ENCODE measurements at places on chromosomes 12 and 14. TPM values are rescaled to one million over a fixed set of nuclear protein-coding genes. Genes with fewer than 3 reads are reported as not detected.
A peak's percentile ranks its signal among the peaks of the same experiment; 100 is the strongest.

Gene ANKRD33
- polyA plus RNA-seq = not detected

- DNase-seq = peak; percentile 78
These were observed 82.9 kb downstream of the SPATA7 start for GRCh38 chr14:88468406-88468805.

GRCh38 chr12:69966839-69967238, 141.8 kb downstream of the MYRFL start:
- DNase-seq = no peak

- DNase-seq = no peak
These were observed 441.8 kb upstream of the FLRT2 start for GRCh38 chr14:85088192-85088591.

- no peak for DNase-seq
These were observed 91.6 kb downstream of the LRRC74A start for GRCh38 chr14:76917745-76918255.

- DNase-seq = no peak
These were observed 366.8 kb downstream of the VRK1 start for GRCh38 chr14:97164021-97164420.

- no peak for DNase-seq
These were observed 27.4 kb downstream of the PALS1 start for GRCh38 chr14:67268426-67269150.

DNA sequence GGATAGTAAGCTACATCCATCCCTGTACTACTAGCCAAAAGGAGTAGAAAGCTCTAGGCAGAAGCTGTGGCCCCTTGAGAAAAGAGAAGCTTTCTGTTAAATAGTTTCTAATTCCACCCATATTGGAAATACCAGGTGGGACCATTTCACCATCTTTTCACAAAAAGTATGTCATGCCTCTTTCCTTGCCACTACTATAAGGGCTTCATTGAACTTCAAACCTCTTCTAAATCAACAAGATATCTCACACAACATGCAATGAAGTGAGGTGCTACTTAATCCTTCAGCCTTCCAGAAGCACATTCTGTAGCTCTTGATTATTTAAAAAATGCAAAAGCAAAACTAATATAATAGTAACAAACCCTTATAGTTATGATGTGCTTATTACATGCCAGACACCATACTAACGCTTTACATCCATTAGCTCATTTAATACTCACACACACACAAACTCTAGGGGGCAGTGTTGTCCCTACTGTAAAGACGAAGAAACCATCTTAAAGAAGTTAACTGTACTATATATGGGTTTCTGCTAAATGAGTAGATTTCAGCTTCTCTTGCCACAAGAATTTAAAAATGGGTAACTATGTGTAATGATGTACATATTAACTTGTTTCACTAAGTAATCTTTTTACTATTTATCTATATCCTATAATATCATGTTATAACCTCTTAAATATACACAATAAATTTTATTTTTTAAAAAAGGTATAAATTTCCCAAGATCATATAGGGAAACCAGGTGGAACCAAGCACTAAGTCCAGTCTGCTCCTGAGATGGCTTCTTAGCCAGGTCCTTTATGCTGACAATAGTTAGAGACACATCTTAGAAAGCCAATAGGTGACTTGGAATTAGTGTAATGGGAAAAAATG, 124.4 kb downstream of the RPS29 start:
- peak; percentile 16 for DNase-seq

DNA sequence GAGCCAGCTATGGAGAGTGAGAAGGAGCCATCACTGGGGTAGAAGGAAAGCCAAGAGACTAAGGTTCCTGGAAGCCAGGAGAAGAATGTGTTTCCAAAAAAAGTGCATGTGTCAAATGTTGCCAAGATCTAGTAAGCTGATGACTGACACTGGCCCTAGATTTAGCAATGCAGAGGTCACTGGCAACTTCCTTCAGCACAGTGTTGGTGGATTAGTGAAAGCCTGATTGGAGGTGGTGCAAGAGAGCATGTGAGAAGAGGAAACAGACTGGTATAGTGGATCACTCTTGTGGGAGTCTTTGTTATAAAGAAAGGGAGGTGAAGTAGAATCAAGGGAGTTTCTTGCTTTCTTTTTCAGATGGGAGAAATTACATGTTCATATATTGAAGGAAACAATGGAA, 34.1 kb upstream of the CHGA start:
- DNase-seq = no peak

DNA sequence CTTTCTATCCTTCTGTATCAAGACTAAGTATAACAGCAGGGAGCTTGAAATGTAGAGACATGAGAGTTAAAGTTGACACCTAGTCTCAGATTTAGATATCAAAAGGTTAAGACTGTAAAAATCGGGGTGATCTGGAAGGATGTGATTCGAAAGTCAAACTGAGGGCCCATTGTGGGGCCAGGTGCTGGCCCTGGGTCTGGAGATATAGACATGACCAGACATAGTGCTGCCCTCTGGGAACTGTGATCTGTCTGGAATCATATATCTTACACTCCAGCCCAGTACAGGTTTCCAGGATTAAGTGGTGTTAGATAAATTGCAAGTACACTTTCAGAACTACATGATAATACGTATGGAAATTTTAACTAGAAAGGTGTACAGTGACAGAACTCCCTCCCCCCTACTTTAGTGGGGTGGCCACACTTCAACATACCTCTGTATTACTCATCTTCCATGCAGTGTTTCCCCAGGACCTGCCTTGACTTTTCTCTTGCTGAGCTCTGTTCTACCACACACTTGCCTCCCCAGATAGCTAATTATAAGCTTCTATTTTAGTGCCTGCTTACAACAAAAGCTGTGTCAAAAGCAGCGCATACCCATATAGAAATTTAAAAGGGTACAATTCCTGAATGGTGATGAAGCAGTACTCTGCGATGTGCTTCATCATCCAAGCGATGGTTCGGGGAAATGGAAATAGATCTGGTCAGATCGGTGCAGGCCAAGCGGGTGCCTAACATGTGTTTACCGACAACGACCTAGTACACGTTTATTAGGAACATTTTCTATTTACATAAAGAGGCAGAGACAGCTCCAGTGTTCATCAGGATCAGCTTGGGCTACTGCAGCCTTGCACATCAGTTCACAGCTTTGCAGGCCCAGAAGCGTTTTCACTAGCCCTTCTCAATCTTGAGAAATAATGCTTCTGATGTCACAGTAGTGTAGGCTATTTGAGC, 68.7 kb downstream of the ARF6 start:
- no peak for DNase-seq

- no peak for DNase-seq
These were observed 212.2 kb upstream of the TMEM260 start for GRCh38 chr14:56367416-56367815.

DNA sequence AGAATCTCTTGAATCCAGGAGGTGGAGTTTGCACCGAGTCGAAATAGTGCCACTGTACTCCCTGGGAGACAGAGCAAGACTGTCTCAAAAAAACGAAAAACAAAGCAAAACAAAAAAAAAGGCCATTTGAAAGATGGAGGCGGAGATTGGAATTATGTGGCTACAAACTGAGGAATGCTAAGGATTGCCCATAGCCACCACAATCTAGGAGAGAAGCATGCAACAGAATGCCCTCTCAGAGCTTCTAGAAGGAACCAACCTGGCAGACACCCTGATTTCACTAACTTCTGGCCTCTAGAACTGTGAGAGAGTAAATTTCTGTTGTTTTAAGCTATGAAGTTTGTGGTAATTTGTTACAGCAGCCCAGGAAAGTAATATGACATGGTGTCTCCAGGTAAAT, 50.1 kb upstream of the LIMA1 start:
- no peak for DNase-seq

GRCh38 chr12:55957106-55957859, 8.6 kb downstream of the PMEL start:
- no peak for DNase-seq

- DNase-seq = no peak
These were observed 81.3 kb upstream of the PRMT8 start for GRCh38 chr12:3409662-3410061.

- DNase-seq = no peak
These were observed 13.9 kb upstream of the PRICKLE1 start for GRCh38 chr12:42603246-42603990.

DNA sequence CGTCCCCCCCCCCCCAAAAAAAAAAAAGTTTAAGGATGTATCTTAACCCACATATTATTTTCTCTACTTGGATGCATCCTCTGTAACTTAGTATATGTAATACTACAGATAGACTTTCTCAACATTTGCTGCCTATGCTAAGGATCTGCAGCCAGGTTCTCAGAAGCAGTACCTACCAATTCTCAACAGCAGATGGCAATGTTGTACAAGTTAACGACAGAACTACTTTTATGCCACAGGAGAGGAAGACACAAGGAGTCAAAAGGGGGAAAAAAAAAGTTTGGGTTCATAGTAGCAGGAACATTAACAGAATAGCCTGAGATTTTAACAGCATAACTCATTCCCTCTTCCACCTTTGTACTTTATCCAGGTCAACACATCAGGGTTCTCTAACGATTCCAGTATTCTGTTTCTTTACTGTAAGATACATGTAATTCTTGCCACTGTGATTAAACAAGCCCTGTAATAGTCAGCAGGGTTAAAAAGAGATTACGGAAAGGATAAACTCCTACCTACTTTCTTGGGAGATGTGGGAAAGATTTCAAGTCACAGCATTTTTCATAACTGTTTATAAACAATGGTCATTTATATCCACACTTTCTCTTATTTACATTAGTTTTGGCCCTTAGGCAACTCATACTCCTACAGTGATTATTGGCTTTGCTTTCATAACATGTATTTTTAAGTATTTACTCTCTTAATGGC, 5.7 kb upstream of the NEK9 start:
- no peak for DNase-seq

Gene KRT73
- not detected for polyA plus RNA-seq

- DNase-seq = no peak
These were observed 185.1 kb downstream of the ANO6 start for GRCh38 chr12:45400991-45401390.

- no peak for DNase-seq
These were observed 28.5 kb downstream of the FAM222A start for GRCh38 chr12:109741970-109742703.

DNA sequence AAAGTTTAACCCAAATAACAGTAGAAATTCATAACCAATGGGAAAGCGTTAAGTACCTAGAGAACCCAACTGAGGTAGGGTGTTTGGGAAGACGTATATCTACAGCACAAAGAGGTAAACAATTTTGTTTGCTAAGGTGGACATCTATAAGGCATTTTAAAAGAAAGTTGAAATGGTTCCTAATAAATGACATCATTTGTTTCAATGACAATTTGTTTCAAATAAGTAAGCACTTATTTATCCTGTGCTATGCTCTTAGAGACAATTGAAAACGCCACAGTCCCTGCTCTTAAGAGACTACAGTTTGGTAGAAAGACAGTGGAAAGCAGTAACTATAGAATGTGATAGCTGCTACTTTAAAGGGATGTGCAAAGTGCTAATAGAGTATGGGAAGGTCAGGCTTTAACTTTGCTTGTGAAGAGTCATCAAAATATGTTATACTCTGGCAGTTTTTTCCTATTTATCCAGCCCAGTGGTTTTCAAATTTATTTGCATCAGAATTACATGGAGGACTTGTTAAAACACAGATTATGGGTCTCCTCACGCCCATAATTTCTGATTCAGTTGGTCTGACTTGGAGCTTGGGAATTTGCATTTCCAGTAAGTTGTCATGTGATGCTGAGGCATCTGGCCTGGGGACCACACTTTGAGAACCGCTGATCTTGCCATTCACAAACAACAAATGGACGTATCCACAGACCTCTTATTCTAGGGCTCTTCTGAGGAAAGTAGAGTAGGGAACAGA, 19.6 kb upstream of the SMCO2 start:
- no peak for DNase-seq

DNA sequence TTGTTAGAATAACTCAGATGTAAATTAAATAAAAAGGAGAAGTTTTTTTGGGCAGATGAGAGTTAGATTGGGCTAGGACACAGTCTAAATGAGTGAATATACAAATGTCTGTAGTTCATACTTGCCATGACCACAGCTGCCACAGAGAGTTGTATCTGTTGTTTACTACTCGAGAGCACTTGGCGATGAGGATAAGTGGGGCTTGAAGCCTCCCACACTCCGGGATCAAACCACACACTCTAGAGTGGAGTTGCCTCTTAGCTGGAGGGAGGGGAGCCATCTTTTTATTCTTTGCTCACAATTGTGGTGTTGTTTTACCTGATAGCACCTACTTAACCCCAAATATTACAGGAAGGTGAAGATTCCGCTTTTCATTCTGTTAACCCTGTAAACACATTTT, 27.5 kb downstream of the BEST3 start:
- DNase-seq = no peak

Gene STRAP
- polyA plus RNA-seq = 54.1 TPM

Gene CLEC14A
- 0.23 TPM for polyA plus RNA-seq

DNA sequence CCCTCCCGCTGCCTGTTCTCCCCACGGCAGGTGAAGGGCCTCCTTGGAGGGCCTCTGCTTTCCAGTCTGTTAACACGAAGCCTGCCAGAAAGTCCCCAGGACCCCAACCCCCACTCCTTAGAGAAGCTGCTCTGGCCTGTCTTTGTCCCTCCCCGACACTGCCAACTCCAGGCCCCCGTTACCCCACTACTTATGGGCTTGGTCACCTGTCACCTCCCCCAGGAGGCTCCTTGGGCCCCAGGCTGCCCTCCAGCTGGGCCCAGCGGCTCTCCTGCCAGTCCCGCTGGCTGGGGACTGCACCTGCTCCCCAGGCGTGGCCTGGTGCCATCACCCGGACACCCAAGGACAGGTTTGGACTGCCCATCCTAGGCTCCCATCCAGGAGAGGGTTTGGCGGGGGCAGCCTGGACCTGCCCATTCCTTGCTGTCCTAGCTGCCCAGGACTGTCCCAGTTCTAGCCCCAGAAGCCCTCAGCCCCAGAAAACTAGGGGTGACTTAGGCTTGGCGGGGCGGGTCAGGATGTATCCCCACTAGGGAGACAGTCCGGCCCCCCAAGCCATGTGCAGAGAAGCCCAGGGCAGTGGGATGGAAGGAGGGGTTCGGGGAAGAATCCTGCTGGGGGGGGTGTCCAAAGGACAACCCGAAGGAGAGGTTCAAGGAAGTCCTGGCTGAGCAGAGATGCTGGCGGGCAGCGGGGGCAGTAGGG, 155.7 kb upstream of the C14orf180 start:
- no peak for DNase-seq

GRCh38 chr14:36682338-36682737, 20.7 kb downstream of the PAX9 start:
- no peak for DNase-seq

DNA sequence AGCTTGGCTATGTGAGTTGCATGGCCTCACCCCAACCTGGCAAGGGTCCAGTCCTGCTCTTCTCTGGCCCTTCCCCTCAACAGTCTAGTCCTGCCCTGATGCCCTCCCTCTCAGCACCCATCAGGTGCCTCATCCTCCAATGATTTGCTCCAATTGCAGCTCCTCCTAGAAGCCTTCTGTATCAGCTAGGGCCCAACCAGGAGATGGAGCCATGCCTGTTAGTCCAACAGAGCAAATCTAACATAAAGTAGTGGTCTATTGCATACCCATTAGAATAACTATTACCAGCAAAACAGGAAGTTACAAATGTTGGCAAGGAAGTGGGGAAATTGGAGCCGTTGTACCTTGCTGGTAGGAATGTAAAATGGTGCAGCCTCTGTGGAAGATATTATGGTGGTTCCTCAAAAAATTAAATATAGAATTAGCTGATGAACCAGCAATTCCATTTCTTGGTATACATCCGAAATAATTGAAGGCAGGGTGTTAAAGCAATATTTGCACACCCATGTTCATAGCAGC, 163.5 kb downstream of the VRK1 start:
- DNase-seq = no peak
